ENCODE measurements at places on chromosomes 5 and 9. TPM values are rescaled to one million over a fixed set of nuclear protein-coding genes. Genes with fewer than 3 reads are reported as not detected.

EIF4E1B gene
- total RNA-seq, result 0.55 TPM

CATSPER3 gene
- total RNA-seq, result not detected

CDX1 gene
- not detected for total RNA-seq

TPPP gene
- total RNA-seq, result 5.2 TPM

CSF2 gene
- not detected for total RNA-seq

LOX gene
- total RNA-seq, result 85.4 TPM

LCN15 gene
- not detected for total RNA-seq

TAF11L5 gene
- total RNA-seq, result not detected

FBN2 gene
- total RNA-seq, result 145 TPM

HSPA5 gene
- total RNA-seq, result 110 TPM

RLN2 gene
- total RNA-seq, result not detected

ANKRD18B gene
- total RNA-seq, result 3.3 TPM

KLHL3 gene
- total RNA-seq, result 23.7 TPM

KCNIP1 gene
- 10.1 TPM for total RNA-seq

SHOC1 gene
- total RNA-seq, result not detected
